ENCODE measurements at places on chromosomes 3 and 15.

DNA sequence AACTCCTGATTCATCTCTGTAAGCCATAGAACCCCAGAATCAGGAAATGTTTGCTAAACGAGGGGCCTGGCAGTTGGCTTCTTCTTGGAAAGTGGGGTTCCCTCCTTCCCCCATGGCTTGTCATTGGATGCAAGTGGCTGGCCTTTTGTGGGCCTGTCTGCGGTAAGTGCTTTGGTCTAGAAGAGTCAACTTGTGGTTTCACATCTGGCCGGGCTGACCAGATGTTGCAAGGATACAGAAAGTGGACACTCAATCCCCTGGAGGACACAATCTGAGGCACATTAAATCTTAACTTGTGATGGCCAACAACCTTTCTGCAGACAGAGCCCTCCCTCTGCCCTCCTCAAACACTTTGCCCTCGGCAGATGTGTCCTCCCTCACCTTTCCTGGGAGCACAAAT, 1.1 kb downstream of the FAH start:
- DNase-seq, result no peak

DNA sequence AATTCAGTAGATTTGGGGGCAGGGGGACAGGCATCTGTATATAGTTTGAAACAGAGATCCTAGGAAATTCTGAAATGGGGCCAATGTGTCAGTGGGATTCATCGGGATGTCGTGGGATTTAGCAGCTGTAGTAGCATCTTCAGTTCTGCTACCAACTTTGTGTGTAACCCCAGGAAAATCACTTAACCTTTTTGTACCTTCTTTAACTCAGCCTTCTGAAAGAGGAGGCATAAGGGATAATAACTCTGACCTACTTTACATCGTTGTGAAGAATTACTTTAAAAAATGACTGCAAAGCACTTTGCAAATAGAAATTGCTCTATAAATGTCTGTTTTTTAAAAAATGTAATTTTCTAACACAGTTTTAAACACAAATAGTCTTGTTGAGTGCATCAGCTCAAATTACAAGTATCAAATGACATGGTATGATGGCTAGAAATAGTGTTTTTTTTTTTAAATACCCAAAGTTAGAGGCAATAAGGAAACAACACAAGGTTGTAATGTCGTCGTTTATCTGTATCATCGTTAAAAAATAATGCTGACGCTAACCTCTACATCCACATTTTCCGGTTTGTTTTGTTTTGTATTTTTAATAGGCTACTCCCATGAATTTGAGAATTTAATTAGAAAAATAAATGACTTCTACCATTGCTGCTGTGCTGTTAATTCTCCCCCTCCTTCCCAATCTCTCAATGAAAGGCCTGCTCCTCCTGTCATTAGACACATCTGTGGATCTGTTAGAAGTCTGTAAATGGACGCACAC, 338.5 kb downstream of the PTPRG start:
- no peak for DNase-seq

- DNase-seq, result no peak
Measured at GRCh38 chr3:140629357-140630137, 48.3 kb upstream of the TRIM42 start.

- DNase-seq, result no peak
Measured at GRCh38 chr15:67158367-67158766, 93.0 kb downstream of the SMAD3 start.

- no peak for DNase-seq
Measured at GRCh38 chr3:64684715-64685261, 3.0 kb downstream of the ADAMTS9 start.
